NCI-H510A (cell line): ENCODE measurements at places on chromosomes 2 and 18.

DNA sequence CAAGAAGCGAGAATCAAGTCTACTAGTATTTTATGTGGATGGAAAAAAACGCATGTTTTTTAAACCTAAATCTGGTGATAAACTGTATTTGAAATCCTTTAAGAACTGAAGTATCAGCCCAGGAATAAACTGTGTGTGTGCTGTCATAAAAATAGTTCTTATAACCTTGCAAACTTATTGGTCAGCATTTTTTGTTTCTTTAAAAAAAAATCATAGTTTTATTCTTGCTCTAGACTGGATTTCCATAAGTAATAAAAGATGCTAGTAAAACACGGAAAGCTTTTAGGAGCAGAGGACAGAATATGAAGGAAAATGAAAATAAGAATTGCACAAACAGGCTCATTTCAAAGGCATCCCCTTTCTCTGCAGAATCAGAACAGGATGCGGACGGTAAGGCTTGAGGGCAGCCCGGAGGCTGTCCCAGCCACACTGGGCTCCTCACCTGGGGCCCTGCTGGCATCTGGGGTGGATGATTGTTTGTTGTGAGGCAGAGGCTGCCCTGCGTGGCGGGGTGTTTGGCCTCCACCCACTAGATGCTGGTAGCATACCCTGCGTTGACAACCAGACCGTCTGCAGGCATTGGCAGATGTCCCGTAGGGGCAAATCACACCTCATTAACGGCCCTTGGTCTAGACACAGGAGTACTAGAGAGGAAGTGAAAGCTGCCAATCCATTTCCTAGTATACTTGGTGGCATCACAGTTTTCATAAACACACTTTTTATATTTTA, 52.5 kb downstream of the MBP start:
- no peak for DNase-seq

- no peak for DNase-seq
Observed at GRCh38 chr2:217970206-217970605, 32.6 kb downstream of the TNS1 start.

DNA sequence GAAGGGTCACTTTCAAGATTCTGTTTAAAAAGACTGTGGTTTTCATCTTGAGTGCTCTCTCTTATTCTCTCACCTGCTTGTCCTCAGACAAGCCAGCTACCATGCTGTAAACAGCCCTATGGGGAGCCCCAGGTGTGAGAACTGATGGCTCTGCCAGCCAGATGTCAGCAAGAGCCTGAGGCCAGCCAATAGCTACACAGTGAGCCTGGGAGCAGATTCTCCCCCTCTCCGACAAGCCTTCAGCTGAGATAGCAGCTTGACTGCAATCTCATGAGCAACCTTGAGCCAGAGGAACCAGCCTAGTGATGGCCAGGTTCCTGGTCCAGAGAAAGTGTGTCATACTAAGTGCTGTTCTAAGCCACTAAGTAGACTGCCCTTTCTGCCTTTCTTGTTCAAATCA, 272.1 kb downstream of the NAPG start:
- DNase-seq, result peak; percentile 39

- DNase-seq, result no peak
Observed at GRCh38 chr2:163558251-163559021, 177.4 kb downstream of the FIGN start.

DNA sequence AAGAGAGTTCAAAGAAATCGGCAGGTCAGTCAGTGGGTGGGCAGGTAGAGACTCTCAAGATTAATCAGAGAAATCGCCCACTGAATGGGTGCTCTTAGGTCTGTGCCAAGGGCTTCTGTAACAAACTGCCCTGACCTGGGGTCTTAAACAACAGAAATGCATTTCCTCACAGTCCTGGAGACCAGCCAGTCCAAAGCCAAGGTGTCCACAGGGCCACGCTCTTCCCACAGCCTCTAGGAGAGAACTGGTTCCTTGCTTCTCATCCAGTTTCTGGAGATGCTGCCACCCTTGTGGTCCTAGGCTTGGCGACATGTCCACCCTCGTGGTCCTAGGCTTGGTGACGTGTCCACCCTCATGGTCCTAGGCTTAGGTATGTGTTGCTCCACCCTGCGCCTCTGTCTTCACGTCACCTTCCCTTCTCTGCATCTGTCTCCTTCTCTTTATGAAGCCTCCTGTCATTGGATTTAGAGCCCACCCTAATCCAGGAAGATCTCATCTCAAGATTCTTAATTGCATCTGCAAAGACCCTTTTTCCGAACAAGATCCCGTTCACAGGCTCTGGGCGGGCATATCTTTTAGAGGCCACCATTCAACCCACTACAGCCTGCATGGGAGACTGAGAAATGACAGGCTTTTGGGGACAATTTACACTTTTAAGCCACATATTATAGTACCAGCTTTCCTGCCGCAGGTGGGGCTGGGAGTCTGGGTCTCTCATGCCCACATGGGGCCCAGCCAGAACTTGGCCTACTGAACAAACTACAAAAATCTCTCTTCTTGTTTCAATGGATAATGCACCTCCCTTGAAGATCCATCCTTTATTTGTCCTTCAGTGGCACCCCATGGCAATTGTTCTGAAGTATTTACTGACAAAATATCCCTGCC, 161.3 kb downstream of the ASB1 start:
- no peak for DNase-seq

DNA sequence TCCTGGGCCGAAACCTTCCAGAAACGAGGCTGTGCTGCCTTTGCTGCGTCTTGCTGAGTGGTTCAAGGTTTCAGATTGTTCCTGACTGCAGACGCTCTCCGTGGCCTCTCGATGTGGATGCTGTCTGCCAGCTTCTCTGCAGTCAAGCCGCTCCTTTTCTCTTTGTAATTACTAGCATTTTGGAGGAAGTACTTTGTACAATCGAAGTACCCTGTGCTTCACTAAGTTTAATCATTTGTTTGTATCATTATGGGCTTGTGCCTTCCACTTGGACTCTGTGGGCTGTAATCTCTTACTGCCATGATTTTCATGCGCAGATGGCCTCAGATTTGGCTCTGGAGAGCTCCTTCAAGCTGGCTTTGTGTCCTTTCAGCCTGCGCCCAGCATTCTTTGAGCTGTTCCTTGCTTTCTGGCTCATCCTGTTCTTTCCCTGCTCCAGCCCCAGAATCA, 49.3 kb downstream of the TRAF3IP1 start:
- no peak for DNase-seq

DNA sequence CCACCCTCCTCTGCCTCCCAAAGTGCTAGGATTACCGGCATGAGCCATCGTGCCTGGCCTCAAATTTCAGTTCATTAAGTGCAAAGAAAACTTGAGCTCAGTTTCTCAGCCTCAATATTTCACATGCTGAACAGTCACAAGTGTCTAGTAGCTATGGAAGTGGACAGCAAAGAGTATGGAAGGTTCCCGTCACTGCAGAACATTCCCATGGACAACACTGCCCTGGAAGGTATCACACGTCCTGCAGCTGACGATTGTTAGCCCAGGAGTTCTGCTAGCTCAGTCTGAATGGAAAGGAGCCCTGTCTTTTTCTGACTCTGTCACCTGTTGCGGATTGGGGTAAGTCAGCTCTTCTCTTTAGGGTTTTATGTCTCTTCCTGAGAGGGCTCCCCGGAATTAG, 86.2 kb upstream of the PTPRM start:
- no peak for DNase-seq

DNA sequence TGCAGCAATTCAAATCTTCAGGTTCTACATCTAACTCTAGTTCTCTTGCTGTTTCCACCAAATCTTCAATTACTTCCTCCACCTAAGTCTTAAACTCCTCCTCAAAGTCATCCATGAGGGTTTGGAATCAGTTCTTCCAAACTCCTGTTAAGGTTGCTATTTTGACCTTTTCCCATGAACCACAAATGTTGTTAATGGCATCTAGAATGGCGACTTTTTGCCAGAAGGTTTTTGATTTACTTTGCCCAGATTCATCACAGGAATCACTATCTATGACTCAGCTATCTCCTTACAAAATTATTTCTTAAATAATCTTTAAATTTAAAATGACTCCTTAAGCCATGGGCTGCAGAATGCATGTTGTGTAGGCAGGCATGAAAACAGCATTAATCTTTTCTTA, 368.9 kb upstream of the TNP1 start:
- DNase-seq, result no peak

DNA sequence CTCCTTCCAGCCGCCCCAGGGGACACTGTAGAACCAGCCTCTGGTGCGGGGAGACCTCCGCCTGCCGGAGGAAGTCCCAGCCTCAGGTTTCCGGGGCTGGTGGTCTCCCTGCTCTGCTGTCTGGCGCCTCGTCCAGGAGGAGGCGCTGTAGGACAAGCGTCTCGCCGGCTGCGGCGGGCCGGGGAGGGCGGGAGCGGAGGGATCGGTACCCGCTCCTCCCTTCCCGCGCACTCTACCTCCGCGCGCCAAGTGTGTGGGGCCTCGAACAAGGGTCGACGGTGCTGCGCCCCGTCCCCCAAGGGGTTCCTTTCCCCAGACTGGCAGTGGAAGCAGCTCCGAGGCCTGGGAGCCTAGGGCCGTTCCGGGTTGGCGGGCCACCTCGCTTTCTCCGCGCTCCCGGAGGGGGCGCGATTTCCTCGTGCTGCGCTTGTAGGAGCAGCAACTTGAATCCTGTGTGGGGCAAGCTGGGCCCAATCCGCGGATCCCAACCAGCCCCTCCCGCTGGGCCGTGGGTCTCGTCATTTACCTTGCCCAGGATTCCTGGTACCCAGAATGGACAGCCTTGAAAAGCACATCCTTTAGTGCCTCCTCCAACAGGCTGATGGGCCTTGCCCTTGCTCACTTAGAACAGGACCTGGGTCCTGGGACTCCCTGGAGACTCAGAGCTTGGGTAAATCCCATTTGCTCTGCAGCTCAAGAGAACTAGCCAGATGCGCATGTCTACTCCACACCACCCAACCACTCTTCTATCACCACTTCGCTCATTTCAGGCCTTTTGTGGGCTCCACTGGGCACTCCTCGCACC, 10.6 kb upstream of the HOXD4 start:
- no peak for DNase-seq

DNA sequence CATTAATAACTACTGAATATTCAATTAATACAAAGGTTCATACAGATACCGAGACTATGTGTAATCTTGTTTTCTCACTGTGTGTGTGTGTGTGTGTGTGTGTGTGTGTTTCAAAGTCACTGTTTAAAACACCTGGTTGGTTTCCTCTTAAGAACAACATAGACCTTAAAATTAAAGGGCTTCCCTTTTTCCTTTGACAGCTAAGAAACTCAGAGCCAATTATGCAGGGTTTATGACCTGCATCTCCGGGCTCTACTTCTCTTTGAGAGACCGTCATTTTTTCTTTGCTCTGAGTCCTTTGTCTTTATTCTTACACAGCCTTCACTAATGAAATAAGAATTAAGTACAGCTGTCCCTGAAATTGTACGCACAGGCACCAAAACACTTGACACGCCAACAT, 145.6 kb downstream of the HDAC4 start:
- no peak for DNase-seq

GRCh38 chr2:81077396-81077795, 772.8 kb upstream of the LRRTM1 start:
- DNase-seq, result no peak

GRCh38 chr2:183348492-183348891, 224.2 kb downstream of the NUP35 start:
- DNase-seq, result no peak

- no peak for DNase-seq
Observed at GRCh38 chr18:34544930-34545329, 165.2 kb upstream of the DTNA start.
